ENCODE measurements at places on chromosomes 6 and 20. TPM values are rescaled to one million over a fixed set of nuclear protein-coding genes. Genes with fewer than 3 reads are reported as not detected.

GRCh38 chr6:90083891-90084290, 189.6 kb downstream of the GJA10 start:
- no peak for DNase-seq

HUS1B gene
- total RNA-seq: 0.22 TPM

VGLL2 gene
- not detected for total RNA-seq

DNA sequence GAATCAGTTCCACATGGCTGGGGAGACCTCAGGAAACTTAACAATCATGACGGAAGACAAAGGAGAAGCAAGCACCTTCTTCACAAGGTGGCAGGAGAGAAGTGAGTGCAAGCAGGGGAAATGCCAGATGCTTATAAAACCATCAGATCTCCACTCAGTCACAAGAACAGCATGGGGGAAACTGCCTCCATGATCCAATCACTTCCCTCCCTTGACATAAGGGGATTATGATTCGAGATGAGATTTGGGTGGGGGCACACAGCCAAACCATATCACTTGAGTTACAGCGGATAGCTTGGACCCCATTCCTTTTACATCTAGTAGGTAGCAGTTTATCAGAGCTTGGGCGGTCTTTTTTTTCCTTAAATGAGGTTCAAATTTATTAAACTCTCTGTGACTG, 19.1 kb downstream of the AFDN start:
- DNase-seq: no peak

DNA sequence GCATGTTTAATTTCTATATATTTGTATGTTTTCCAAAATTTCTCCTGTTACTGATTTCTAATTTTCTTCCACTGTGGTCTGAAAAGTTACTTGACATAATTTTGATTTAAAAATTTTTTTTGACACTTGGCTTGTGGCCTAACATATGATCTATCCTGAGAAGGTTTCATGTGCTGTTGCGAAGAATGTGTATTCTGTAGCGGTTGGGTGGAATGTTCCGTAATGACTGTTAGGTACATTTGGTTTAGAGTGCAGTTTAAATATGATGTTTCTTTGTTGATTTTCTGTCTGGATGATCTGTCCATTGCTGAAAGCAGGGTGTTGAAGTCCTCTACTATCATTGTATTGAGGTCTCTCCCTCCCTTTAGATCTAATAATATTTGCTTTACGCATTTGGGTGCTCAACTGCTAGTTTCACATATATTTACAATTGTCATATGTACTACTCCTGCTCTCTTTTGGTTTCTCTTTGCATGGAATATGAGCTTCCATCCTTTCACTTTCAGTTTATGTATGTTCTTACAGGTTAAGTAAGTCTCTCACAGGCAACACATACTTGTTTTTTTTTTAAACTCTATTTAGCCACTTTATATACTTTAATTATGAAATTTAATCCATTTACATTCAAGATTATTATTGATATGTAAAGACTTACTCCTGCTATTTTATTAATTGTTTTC, 19.5 kb upstream of the EDN1 start:
- no peak for DNase-seq

DNA sequence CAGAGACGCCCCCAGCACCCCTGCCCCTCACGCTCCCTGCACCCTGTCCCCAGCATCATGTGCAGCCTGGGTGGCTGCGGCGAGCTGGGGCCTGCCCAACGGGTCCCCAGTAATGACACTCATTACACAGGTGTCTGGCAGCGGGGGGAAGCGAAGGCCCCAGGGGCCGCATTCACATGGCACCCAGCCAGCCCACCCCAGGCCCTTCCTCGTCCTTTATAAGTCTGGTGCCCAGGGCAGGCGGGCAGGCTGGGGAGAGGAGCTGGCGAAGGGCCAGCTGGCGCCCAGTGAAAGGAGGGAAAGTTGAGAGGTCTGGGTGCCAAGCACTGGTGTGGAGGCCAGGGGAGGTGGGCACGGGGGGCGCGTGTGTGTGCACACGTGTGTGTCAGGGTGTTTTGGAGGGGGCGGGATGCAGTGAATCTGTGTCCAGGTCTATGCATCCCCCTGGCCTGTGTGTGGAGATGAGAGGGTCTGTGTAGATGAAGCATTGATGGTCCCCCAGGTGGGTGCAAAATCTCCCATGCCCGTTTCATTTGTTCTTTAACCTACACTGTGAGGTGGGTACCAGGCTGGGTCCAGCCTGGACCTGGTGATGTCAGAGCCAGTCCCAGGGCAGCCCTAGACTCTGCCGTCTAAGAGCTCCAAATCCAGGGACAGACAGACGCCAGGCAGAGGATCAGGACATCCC, 105.3 kb downstream of the CEBPB start:
- no peak for DNase-seq

GRCh38 chr6:84633771-84634170, 130.6 kb downstream of the TBX18 start:
- no peak for DNase-seq

DNA sequence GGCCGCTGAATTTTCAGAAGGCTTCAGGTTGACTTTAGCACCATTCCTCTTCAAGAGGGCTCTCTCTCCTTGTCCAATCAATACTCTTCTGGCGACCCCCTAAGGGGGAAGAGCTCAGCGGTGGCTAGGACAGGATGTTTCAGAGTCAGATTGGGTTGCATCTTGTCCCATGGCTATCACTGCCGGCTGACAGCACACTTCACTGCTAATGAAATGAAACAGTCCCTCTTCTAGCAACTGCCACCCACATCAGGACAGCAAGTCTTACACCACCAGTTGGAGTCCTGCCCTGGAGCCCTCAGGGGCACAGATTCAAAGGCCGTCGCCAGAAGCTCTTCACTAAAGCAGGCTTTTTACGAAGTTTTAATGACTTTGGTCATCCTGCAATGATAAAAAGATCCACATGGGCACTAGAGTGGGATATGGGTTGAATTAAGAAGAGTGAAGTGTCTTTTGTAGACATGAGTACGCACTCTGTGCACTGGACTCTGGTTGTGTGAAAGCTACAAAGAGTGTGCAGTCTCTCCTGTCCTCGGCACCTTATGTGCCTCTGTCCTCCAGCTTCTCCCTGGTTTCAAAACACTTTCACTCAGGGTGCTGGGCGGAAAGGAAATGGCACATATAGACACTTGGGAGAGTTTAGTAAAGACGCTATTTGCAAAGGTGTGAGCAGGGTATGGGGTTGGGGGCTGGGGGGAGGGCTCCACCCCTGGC, 66.1 kb upstream of the SLC22A16 start:
- DNase-seq: no peak

DNA sequence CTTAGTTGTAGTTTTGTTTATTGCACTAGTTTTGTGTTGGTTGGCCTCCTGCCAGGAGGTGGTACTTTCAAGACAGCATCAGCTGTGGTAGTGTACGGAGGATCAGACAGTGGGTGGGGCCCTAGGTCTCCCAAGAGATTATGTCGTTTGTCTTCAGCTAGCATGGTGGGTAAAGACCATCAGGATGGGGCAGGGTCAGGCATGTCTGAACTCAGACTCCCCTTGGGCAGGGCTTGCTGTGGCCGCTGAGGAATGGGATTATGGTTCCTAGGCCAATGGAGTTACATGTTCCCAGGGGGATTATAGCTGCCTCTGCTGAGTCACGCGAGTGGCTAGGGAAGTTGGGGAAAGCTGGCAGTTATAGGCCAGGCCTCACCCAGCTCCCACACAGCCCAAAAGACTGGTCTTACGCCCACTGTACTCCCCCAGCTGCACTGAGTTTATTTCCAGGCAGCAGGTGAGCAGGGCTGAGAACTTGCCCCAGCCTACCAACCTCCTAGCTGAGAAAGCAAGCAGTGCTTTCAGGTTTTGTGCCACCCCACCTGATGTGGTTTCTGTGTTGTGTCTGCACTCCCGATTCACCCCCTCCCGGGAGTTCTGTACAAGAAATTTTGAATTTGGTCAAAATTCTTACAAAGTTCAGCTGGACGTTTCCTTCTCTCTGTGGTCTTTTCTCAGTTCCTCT, 24.7 kb downstream of the ZSCAN31 start:
- no peak for DNase-seq

GRCh38 chr6:112933947-112934346, 586.8 kb downstream of the RFPL4B start:
- no peak for DNase-seq

TMEM74B gene
- 1.2 TPM for total RNA-seq

Data from epithelial cell of proximal tubule (primary cell).